Stimulated activated CD8-positive, alpha-beta memory T cell treated with anti-CD3 and anti-CD28 coated beads, Interleukin-15, amount 100 ng/mL, for 24 hours (primary cell): ENCODE measurements at places on chromosomes 11 and 22.

- DNase-seq = no peak
Observed at GRCh38 chr22:38881464-38881871, 9.5 kb upstream of the CBX6 start.

GRCh38 chr11:88469561-88470225 lies 132.2 kb upstream of the CTSC start:
- DNase-seq = no peak

DNA sequence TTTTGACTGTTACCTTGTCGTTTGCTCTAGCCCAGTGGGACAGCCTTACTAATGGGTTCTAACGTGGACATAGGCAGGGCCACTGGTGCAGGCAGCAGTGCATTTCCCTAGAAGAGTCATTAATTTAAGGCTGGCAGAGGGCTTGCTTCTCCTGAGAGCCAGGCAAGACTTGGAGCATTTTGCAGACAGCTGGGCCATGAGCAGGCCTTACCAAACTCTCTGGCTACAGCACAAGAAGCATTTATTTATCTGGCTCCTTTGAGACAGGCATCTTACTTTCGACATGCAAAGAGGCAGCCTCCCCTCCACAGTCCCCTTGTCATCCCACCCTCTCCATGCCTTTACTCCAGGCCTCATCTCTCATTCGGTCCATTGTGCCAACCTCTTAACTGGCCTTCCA lies 139.9 kb downstream of the CSNK2A3 start:
- DNase-seq = no peak

GRCh38 chr11:108727665-108728064 lies 62.8 kb downstream of the DDX10 start:
- no peak for DNase-seq

DNA sequence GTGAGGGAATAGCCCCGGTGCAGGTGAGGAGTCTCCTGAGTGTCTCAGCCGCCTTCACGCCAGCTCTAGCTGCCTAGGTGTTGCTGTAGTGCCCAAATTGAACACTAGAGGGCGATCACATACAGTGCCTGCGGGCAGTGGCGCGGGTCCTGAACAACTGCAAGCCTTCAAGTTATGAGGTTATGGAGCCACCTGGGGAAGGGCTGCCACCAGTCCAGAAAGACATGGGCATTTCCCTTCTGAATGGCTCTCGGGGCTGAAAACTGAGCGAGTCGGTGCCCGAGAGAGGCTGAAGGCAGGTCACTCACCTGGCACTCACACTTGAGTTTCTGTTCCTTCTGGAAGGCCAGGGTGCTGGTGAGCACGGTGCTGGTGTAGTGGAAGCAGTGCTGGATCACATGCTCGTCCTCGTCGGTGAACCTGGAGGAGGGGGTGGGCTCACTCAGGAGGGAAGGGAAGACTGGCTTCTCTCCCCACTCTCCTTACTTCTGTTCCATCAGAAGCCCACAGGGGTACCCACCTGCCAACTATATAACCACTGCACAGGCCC lies 88.4 kb downstream of the PDE2A start:
- no peak for DNase-seq

DNA sequence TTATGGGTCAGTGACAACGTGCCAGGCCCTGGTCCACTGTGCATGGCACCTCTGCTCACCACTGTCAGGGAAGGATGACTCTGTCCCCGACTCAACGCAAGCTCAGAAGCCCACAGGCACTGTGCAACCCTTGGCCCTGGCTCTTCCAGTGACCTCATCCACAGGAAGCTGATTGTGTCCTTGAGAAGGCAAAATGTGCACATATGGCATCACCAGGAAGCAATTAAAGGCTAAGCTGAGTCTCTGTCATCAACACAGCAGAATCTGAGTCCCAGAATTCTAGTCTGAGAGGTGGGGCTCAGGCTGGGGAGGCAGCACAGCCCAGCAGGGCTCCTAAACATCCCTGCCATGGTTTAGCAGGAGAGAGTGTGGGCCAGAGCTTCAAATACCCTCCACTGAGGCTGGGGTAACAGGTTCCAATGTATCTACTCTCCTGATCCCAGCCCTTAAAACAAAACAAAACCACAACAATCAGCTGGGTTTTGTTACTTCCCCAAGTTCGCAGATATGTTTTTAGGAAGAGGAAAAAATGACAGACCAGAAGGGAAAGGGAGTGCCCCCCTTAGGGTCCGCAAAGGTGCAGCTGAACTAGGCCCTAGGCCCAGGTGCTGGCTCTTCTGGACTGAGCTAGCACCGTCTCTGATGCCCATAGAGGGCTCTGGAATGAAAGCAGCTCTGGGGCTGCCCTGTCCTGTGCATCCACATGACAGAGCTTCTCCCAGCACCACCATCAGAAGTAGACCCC lies 33.5 kb upstream of the GNAZ start:
- DNase-seq = no peak

- no peak for DNase-seq
Observed at GRCh38 chr11:75667831-75668450, 897 bp downstream of the MAP6 start.

DNA sequence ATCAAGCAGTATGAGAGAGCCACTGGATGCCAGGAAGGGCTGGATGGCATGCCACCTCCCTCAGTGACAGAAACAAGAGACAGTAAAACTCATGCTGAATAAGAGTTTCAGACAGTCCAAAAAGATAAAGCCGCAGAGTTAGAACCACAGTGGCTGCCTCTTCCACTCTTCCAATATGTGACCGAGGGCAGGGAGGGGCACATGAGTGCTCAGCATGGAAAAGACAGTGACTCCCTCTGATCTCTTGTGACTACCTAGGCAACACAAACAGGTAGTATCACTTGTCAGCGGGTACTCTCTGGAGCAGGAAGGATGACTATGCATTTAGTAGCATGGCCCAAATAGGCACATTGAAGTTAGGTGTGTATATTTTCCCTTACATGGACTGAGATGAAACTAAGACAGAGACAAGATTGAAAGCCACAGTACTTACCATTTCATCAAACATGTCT lies 295.4 kb downstream of the CADM1 start:
- no peak for DNase-seq

DNA sequence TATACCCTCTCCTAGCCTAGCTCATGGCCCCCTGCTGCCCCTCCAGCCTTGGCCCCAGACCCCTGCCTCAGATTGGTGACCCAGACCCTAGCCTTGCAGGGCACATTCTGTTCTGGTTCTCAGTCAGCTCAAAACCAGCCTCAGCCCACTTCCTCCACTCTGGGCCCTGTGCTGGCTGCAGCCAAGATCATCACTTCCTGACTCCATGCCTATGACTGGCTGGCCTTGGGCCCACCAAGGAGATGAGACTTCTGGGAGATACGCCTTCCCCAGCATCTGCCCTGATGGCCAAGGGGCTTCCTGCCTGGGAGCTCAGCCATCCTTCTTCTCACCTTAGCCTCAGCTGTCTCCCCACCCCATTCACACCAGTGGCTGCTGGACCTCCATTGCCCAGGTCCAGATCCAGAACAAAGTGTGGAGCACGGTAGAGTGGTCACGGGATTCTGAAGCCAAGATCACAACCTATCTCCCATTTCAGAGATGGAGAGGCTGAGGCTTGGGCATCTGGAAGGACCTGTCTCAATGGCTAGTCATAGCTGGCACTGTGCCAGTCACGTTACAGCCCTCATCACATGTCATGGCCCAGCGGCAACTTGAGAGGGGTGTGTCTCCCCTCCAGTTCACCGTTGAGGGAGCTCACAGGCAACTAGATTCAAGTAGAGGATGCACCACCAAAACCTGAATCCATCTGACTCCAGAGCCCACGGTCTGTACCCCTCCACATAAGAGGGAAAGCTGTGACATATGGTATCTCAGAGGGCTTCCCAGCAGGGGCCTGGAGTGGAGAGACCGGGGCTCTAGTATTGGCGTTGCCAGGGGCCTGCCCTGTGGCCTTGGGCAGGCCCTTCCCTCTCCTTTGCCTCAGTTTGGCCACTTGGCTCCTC lies 43.0 kb upstream of the KLHL35 start:
- DNase-seq = no peak

DNA sequence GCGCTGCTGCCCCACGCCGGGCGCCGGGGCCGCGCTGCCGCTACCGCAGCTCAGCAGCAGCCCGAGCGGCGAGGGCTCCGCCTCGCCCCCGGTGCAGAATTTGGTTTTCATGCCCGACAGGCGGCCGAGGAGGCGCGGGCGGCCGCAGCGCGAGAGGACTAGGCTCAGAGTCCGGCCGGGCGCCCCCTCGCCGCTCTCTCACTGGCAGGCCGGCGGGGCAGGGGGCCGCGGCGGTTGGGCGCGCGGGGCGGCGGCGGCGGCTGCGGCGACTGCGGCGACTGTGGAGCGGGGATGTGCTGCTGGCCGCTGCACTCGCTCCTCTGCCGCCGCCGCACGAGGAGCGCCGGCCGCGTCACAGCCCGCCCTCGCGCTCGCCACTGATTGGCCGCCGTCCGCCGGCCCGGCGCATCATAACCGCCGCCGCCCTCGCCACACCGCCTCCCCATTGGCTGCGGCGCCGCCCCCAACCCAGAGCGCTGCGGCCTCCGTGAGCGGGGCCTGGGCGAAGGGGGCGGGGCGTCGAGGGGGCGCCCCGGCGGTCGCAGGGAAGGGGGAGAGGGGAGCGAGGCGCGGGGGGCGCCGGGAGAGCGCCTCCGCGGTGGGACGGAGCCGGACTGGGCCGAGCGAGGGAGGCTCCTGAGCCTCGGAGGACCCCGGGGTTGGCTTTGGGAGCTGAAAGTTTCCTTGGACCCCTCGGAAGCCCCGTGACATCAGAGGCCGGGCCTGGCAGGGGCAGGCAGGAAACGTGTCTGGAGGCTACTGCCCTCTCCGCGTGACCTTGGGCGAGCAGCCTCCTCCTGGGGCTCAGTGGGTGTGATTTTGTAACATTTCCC lies at the start of gene CHKA:
TSS of gene CHKA (minus strand) at position 322 of the 833 bp plus-strand sequence. CDS start at position 111, 211 bp downstream.
- DNase-seq = peak; percentile 74

DNA sequence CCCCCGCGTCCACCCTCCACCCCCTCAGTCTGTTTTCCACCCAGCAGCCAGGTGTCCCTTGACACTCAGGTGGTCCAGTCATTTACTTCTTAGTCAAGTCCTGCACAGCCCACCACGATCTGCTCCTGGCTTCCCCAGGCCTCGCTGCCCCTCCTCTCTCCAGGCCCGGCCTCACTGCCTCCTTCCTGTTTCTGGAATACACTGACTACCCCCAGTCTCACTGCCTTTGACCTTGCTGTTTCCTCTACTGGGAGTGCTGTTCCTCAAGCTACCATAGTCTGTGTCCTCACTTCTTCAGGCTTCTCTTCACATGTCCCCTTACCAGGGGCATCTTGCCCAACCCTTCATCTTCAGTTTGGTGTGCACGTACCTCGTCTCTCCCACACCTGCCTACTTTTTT lies 7.4 kb downstream of the MCM5 start:
- no peak for DNase-seq

GRCh38 chr11:83168756-83169155 lies 11.8 kb downstream of the PCF11 start:
- no peak for DNase-seq

DNA sequence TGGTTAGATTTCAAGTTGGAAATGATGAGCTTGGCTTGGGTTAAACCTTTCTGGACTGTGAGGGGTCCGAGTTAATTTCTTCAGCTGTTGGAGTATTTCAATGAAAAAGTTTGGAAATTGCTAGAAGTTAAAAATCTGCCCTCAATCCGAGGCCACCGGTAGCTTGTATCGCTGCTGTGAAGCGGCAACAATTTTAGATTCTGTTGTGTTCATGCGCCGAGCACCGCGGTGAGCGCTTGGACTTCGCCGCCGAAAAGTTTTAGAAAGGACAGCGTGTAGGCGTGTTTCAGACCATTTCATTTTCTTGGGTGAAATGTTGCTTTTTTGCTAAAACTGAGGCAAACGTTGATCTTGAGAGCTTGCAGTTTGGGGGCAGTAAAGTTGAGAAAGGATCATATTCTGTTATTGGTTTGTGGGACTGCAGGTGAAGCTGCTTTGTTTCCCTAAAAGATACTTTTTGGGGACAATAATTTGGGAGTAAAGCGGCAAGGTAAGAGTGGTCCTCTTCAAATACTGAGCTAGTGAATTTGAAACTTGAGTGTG lies 928 bp downstream of the FBXO7 start:
- DNase-seq = no peak

DNA sequence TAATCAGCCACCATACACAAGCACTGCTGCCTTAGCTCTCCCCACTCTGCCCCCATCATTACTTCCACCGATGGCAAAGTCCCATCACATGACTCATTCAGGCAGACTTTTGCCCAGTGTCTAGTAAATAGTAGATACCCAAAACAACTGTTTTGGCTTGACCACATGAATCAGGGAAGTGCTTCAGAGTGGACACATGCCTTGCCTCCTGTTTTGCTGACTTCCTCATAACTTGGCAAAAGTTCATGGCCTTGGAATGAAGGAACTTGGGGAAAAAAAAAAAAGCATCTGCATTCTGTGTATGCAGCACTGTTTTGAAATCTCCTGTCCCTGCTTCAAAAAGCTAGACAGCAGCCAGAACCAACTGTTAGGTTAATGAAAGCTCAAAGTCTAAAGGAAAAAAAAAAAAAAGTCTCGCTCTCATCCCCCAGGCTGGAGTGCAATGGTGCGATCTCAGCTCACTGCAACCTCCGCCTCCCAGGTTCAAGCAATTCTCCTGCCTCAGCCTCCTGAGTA lies 335.3 kb downstream of the FAM181B start:
- DNase-seq = no peak

DNA sequence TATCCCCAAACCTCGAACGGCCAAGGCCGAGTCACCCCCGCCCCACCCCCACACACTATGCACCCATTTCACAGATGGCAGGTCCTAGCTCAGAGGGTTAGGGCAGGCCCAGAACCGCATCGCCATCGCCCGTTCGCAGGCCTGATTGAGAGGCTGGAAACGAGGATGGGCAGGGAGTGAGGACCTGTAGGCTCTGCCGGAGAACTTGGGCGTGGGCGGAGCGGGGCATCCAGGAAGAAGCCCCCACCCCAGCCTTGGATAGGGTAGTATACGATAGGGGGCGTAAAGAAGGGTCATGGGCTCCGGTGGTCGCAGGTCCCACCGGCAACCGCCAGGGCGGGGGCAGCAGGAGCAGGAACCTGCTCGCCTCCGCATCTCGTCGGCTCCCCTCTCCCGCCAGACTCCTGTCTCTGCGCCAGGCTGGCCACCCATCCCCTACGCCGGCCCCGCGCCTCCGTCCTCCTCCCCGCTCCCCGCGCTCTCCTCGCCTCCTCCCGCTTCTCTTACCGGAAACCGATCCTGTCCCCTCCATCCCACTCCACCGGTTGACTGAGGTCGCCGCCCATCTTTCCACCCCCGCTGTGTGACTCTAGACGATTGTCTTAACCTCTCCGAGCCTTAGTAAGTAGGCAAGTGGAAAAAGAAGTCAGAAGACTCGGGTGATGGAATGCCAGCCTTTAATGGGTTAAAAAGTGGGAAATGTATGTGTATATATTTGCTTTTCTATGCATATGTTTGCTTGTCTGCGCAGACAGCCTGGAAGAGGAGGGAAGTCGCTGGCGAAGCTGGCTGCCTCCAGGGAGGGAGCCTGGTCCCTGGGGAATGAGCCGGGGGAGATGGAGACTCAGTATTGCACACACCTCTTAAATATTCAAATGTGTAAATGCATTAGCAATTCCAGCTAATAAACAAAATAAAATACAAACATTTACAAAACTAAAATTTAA lies 52.8 kb downstream of the CYTH4 start:
- no peak for DNase-seq

- DNase-seq = no peak
Observed at GRCh38 chr11:122100037-122100755, 15.8 kb downstream of the BLID start.

GRCh38 chr22:47630741-47631534 lies 868.5 kb downstream of the TBC1D22A start:
- DNase-seq = no peak

GRCh38 chr22:48798281-48799226 lies 1029.1 kb downstream of the BRD1 start:
- no peak for DNase-seq
